ENCODE measurements at places on chromosomes 16 and 17.
A peak's percentile ranks its signal among the peaks of the same experiment; 100 is the strongest.

- peak; percentile 35 for DNase-seq
Observed at GRCh38 chr17:73304971-73305812, 6.6 kb downstream of the CDC42EP4 start.

DNA sequence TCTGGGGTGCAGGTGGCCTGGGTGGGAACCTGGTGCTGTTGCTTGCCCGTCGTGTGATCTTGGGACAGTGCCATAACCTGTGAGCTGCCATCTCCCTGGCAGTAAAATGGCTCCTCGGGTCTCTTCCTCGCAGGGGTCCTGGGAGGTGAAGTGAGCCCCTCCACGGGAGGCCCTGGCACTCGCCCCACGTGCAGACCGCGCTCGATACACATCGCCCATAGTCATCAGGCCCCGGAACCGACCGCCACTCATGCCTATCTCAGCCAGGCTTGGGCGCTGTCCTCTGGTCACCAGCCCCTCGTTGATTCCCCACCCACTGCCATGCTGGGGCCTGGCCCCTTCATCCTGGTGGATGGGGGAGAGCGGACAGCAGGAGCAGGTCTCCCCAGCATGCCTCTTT is 21.5 kb upstream of the OSGIN1 start:
- no peak for DNase-seq

- DNase-seq: no peak
Observed at GRCh38 chr16:59566446-59566845, 832.3 kb upstream of the GOT2 start.

- no peak for DNase-seq
Observed at GRCh38 chr17:63113167-63113566, 147.1 kb downstream of the TANC2 start.

- no peak for DNase-seq
Observed at GRCh38 chr17:82216301-82217119, 3.9 kb upstream of the CCDC57 start.

DNA sequence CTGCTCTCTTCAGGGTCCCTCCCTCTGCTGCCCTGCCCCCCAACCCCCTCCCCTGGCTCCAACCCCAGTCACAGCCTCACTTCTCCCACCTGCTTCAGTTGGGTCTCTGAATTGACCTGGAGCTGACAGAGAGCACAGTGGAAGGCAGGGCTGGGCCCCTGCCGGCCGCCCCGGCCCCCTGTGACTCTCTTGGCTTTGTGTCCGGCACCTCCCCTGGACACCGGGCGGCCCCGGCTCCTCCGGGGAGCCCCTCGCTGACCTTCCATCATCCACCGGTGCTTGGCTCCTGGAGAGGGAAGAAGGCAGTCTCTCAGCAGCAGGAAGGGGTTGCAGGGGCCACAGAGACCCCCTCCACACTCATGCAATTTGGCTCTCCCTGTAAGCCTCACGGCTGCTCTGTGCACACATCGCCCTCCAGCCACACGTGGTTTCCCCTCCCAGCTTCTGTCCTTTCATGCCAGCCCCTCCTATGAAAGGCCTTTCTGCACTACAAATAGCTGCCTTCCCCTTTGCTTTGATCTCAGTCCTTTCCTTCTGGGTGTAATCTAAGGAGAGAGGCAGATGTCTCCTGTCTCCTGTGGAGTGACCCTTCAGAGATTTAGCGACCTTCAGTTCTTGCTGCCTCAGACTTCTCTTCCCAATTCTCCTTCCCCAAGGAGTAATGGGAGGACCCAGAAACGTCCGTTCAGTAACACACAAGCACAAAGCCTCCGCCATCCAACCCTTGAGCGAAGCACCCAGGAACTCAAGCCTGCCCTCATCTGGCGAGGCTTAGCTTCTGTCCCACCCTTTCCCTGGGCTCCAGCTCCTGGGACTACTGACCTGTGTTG is 8.3 kb downstream of the NKIRAS2 start:
- no peak for DNase-seq

- no peak for DNase-seq
Observed at GRCh38 chr17:32019228-32019627, 12.0 kb downstream of the LRRC37B start.

DNA sequence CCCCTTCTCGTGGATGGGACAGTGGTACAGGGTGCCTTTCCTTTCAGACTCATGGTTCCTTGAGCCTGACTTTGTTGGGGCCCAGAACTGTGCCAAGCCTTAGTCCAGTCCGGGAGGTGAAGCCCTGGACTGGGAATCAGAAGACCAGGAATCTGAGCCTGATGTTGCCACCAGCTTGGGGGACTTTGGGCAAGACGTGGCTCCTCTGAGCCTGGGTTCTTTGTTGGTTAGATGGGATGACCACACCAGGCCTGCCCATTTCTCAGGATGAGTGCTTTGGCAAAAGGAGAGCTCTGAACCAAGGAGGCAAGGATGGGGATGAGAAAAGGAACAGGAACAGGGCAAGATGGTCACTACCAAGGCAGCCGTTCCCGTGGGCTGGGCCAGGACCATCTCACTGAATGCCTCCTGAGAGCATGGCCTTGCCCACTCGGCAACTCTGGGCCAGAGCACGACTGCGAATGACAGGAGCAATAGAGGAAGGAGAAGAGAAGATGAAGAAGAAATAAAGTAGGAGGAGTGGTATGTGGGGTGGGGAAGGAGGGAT is 32.5 kb downstream of the PITPNM3 start:
- no peak for DNase-seq

DNA sequence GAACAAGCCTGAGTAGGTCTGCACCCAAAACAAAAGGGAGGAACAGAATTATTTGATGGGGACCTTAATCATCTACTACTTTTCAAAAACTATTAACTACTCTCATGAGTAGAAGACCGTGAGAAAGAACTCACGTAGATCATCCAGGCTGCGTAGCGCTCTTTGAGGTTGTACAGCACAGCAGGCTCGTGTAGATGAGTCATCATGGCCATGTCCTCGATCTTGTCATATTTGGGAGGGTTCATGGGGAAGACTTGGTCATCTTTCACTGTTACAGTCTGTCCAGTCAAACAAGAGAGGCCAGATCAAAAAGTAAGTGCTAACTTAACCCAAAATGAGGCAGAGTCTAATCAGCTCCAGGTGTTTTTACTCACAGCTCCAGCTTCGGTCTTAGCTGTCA is 2.3 kb downstream of the MYH1 start:
- DNase-seq: no peak

DNA sequence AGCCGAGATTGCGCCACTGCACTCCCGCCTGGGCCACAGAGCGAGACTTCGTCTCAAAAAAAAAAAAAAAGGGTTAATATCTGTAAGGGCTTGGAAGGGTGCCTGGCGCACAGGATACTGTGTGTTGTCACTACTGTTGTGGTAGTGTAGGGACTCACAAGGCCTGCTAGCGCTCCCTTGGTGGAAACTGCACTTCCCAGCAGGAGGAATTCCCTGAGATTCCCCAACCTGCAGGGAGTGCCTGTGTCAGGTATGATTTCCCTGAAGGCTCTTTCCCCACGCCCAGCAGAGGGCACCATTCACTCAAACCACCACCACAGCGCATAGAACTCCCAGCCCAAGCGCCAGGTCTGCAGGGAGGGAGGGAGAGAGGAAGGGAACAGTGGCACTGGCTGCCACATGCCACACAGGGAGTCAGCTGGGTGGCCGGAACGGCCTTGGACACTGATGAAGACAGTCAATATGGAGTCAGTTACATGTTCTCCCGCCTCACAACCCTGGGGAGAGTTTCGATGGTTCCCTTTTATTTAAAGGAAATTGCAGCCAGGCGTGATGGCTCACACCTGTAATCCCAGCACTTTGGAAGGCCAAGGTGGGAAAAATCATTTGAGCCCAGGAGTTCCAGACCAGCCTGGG is 32.7 kb upstream of the CDH1 start:
- DNase-seq: peak; percentile 67

- no peak for DNase-seq
Observed at GRCh38 chr17:79531191-79532095, 79.4 kb downstream of the RBFOX3 start.

DNA sequence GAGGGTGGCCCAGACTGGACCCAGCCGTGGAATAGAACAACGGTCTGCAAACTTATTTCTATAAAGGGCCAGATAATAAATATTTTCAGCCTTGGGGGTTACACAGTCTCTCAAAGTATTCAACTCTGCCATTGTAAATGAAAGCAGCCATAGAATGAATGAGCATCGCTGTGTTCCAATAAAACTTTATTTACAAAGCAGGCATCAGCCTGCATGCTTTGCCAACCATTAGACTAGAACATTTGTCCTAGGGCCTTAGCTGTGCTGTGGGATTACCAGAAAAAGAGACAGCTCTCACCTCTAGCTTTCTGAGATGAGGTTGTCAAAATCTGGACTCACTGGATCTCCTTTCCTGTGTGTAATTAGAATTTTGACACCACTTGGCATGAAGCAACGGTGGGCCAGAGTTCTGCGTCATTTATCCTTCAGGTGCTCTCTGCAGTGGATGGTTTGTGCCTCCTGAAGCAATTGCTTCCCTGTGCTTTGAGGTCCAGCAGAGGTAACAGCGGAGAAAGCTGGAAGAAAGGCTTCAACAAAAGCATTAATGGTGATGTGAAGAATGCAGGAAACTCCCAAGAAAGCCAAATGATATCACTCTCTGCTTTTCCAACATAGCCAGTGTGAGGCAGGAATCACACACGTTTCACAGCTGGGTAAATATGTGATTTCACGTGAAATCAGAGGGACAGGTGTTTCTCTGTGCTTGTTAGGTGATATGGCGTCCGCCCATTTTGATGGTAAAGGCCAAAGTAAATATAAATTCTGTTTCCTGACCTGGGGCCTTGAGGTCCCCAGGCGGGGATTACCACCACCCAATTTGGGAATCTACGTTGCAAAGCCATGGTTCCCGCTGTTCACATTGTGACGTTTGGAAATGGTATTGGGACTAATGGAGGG is 148.4 kb downstream of the PITPNC1 start:
- DNase-seq: no peak

DNA sequence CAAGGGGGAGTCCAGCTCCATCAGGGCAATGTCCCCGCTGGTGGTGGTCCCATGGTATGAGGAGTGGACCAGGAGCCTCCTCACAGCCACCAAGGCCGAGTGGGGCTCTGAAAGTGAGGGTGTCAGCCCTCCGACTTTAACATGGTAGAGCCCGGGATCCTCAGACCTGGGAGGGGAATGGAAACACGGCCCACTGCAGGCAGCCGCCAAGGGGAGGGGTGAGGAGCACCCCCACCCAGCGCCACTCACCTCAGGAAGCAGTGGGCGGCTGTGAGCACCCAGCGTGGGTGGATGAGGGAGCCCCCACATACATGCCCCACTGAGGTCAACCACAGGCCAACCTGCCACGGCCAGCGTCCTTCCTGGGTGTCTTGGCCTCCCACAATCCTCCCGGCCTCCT is 10.8 kb downstream of the ZG16B start:
- DNase-seq: no peak

- DNase-seq: no peak
Observed at GRCh38 chr17:33330877-33331276, 37.8 kb upstream of the ASIC2 start.

- no peak for DNase-seq
Observed at GRCh38 chr17:40139566-40140058, 725 bp upstream of the CASC3 start.

- DNase-seq: no peak
Observed at GRCh38 chr17:40963838-40964237, 2.9 kb downstream of the KRT39 start.

- DNase-seq: no peak
Observed at GRCh38 chr17:39461926-39462569, 762 bp downstream of the CDK12 start.

DNA sequence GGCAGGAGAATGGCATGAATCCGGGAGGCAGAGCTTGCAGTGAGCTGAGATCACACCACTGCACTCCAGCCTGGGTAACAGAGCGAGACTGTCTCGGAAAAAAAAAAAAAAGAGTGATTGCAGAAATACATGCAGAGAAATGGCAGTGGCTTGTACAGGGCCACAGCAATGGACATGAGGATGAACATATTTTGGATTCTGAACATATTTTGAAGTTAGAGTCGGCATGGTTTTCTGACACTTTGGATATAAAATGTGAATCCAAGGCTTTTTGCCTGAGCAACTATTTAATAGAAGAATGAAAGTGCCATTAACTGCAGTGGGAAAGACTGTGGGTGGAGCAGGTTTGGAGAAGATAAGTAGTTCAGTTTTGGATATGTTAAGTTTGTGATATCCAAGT is 35.8 kb downstream of the CPD start:
- no peak for DNase-seq

- no peak for DNase-seq
Observed at GRCh38 chr17:31838636-31839225, 20.3 kb downstream of the COPRS start.

DNA sequence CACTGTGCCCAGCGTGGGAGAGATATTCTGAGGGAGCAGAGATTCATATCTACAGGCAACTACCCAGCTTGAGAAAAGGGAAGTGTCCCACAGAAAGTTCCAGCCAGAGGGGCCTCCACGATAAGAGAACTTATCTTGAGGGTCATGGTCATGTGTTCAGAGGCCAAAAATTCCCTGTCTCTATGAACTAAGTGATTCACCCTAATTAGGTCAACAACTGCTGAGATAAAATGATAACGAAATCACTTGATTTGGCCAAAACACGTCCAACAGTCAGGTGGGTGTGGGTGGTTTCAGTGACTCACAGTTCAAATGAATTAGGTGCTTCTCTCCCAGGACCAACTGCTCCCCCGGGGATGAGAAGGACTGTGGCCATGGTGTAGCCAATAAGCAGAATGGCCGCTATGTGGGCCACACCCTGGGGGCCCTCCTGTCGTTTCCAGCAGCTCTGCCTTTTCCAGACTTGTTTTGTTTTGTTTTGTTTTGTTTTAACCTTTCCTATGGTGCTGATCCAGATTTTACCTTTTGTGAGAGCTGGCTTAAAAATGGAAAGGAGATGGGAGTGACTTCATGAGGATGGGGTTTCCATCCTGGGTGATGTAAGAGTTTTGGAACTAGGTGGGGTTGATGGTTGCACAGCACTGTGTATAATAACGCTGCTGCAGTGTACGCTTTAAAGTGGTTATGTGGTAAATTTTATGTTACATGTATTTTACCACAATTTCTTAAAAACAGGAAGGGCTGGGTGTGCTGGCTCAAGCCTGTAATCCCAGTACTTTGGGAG is 8.7 kb downstream of the DNAI2 start:
- DNase-seq: no peak

- DNase-seq: no peak
Observed at GRCh38 chr17:61837175-61838051, 25.9 kb downstream of the BRIP1 start.

- DNase-seq: no peak
Observed at GRCh38 chr16:27311897-27312303, 1.9 kb upstream of the IL4R start.

DNA sequence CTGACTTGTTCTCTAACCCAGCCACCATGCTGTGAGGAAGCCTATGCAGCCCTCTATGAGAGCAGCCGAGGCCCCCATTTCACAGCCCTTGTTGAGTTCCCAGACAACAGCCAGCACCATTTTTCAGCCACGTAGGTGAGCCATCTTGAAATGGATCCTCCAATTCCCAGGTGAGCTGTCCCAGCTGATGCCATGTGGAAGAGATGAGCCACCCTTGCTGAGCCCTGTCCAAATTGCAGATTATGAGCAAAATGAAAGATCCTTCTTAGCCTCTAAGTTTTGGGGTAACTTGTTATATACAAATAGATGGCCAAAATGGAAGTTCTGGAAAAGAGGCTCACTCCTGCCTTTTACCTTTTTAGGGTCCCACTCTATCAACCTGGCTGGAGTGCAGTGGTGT is 25.7 kb upstream of the TIMP2 start:
- no peak for DNase-seq
